ENCODE measurements at places on chromosomes 2 and 18. TPM values are rescaled to one million over a fixed set of nuclear protein-coding genes. Genes with fewer than 3 reads are reported as not detected.

DNA sequence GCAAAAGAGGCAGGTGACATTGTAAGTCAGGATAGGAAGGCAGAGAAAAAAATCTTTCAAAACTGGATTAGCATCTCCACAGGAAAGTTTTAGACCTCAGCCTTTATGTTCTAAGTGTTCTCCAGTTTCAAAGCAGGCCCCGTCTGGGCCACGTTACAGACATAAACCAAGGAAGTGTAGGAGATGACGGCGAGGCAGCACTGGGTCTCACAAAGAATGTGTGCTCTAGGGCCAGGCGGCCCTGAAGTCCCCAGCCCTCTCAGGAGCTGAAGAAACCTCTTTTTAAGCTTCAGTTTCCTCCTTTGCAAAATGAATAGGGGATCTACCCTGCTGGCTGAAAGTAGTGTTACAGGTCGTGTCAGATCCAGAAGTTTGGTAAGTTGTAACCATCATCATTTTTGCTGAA lies 81.7 kb downstream of the SPRED2 start:
- no peak for DNase-seq

DNA sequence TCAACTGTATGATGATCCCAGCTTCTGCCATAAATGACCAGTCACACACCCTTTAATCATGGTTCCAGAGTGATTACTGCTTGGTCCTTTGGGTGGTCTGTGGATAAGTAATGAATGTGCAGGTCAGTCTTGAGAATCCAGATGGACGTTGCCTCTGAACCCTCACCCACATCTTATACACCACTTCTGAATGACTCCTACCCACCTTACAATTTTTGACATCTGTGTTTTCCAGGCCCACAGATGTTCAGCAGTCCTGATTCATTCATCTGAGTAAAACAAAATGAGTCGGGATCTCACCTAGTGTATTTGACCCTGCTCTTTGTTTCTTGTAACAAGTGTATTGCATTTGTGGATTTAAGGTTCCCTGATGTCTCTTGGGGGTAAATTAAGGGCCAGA lies 194.1 kb upstream of the CCDC68 start:
- no peak for DNase-seq

GRCh38 chr2:216535454-216535995 lies 36.9 kb downstream of the RPL37A start:
- DNase-seq: peak; percentile 57

DNA sequence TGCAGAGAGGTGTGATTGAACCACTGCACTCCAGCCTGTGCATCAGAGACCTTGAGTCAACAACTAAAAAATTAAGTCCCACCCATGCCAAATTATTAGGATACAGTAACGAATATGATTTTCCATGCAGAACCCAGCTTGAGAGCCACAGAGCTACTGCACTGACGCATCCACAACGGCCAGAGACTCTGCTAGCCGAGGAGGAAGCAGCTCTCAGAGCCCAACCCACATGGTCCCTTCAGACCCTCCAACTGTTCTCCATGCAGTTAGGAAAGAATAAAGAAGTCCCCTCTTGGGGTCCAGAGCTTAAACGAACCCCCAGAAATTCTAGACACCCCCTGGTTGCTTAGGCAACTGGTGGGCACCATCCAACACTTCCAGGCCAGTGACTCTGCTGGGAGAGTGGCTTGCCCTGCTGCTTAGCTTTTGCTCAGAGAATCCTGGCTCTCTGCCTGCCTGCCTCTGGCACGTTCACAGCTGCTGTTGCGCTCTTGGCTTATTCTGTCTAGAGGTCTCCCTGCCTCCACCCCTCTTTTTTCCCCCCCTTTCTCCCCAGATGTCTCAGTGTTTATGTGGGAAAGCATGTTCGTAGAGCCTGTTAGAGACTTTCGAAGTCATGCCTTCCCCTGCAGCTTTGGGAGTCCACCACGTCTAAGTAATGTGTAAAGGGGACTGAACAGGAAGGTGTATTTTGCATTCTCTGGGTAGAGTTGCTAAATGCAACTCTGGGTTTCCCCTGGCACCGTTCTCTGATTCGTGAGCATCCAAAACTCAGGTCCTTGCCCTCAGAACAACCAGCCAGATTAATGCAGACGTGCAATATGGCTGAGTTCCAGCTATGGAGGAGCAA lies 26.0 kb upstream of the SP3 start:
- peak; percentile 14 for DNase-seq

DNA sequence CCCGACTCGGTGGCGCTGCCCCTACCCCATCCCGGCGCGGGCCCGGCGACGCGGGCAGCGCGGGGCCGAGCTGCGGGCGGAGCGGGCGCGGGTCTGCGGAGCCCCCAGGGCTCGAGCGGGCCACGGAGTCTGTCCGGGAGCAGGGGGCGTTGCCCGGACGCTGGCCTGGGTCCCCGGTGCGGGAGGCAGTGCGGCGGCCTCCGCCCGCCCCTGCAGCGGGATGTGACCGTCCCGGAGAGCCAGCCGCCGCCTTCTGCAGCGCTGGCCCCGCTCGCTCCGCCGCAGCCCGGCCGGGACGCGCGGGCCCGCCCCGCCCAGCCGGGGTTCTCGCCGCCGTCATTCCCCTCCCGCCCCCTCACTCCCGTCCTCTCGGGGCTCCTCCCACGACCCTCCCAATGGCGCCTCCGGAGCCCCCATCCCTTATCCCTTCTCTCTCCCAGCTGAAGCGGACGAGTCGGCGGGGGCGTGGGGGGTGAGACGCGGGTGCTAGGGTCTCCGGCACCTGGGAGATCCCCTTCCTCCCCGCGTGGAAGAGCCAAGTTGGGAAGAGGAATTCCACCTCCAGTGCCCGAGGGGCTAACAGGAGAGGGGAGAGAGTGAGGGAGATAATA lies at the start of gene FNDC4:
Gene FNDC4, minus strand, starts transcription at position 257 of the 611 bp plus-strand sequence. CDS start 521 bp downstream, outside the sequence.
- DNase-seq: peak; percentile 51

DNA sequence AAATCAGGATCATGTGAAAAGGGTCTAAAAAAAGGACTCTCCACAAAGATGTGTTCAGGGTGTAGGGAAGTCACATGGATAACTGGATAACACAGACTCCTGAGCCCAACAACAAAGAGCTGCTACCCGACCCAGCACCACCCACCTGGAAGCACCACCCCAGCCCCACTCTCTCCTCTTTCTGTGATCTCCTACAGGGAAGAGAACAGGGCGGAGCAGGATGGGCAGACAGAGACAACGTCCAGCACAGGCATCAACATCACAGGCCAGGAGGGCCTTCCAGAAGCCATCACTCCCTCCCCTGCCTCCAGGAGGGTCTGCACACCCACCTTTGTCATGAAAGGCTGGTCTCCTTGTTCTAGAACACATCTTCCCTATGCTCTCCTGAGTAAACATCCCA lies 1.3 kb upstream of the CIB4 start:
- no peak for DNase-seq

DNA sequence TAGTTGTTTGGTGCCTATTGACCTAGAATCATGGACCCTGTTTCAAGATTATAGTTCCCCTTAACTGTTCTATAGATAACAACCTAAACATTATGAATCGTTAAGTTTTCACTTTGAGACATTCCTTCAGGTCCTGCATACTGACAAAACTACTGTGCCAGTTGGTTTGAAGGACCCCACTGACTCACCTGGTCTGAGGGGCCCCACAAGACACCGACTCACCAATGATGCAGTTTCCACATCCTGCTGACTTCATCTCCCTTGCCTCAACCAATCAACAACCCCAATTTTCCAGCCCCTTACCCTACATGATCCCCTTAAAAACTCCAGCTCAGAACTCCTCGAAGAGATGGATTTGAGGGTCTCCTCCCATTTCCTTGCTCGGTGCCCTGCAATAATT lies 89.6 kb upstream of the CCDC141 start:
- DNase-seq: peak; percentile 7

DNA sequence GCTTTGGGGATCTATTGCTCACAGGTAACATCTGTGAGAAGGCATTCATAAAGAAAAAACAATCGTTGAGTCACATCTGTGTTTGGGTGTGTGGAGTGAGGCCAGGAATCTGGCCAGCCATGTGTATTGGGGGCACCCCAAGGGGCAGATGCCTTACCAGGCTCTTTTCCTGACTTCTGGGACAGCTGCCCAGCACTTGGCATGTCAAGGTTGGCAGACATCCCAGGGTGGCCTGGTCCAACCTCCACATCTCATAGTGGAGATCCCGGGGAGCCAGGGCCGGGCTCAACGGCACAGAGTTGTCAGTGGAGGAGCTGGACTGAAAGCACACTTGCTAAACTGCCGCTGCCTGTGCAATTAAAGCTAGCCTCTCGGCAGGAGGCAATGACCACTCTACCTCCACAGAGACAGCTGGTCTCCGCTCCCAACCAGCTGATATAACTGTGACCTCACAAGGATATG lies 75.3 kb upstream of the MGAT4A start:
- peak; percentile 73 for DNase-seq

DNA sequence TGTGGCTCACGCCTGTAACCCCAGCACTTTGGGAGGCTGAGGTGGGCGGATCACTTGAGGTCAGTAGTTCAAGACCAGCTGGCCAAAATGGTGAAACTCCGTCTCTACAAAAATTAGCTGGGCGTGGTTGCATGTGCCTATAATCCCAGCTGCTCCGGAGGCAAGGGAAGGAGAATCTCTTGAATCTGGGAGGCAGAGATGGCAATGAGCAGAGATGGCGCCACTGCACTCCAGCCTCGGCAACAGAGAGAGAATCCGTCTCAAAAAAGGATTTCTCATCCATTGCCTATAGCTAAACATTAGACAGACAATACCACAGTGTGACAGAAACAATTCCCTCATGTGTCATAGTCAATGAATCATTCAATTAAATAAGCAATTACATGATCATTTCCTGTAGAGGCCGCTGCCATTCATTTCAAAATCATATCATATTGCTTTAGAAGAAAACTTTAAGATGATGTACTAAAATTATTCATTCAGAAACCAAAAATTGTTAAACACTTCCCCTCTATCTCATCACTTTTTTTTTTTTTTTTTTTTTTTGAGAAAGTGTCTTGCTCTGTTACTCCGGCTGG lies 69.5 kb upstream of the TGIF1 start:
- DNase-seq: peak; percentile 34

- no peak for DNase-seq
Measured at GRCh38 chr2:121489284-121489683, 41.4 kb upstream of the RNU4ATAC start.

- DNase-seq: no peak
Measured at GRCh38 chr18:63999871-64000270, 30.0 kb downstream of the SERPINB8 start.

DNA sequence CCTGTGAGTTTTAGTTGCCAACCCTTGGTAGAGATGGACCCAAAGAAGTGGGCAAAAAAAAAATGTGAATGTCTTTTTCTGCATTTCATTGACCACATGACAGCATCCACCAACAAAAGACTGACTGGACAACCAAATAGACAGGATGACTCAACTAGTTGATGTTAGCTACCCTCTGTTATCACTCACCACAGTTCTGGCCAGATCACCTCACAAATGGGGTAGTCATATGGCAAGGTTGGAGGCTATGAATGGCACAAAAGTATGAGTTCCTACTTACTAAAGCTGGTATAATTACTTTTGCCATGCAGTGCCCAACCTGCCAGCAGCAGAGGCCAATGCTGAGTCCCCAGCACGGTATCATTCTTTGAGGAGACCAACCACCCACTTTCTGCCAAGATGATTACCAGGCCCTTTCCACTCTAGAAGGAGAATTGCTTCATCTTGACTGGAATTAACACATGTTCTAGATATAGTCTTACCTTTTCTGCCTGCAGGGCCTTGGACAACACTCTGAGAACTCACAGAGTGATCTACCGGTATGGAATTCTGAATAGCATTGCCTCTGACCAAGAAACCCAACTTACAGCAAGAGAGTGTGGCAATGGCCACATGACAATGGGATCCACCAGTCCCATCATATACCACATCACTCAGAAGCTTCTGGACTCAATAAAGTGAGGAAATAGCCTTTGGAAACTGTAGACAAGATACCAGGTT lies 20.1 kb upstream of the TCF7L1 start:
- DNase-seq: peak; percentile 43

DNA sequence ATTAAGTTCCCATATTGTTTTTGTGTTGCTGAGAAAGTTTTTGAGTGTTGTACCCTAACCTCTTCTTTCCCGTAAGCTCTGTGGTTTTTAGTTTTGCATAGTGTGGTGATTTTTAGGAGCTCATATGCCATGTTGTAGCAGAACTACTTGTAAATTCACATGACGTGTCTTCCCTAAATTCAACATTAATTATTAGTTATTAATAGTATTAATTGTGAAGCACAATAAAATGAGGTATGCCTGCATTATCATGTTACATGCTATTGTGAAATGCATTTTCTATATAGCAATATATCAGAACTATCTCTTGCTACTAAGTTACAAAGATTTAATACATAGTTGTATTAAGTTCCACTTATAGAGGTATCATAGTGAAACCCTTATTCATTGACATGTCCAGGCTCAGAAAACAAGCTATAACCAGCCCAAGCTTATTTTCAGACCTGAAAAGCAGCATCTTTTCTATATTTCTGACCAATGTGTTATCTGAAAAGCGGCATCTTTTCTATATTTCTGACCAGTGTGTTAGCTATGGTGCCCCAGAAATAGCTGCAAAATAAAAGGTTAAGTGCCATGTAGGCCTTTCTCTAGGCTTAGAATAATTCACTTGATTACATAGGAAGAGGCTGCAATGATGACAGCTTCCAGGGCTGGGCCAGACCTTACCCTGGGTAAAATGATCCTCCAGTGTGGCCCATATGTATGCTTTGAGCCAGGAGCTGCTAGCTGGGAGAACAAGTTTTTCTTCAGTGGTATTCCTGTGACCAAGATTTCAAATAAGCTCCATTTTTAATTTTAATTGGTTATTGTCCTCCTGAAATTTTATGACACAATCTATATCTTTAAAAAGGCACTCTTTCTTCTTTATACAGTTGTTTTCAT lies 21.6 kb downstream of the EPAS1 start:
- DNase-seq: no peak

DNA sequence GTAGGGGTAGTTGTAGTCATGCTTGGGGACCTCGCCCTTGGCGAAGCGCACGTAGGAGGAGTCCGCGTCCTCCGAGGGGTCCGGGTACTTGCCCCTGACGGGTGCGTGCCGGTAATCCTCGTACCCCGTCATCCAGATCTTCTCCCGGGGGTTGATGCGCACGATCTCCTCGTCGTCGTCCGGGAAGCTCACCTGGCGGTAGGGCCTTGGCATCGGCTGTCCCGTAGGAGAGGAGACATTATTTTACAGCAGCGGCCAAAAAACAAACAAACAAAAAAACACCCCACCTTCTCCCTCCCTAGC lies 86.3 kb downstream of the ACTR2 start:
- DNase-seq: no peak

GRCh38 chr2:24421668-24422067 lies 61.3 kb upstream of the ITSN2 start:
- DNase-seq: peak; percentile 55

DNA sequence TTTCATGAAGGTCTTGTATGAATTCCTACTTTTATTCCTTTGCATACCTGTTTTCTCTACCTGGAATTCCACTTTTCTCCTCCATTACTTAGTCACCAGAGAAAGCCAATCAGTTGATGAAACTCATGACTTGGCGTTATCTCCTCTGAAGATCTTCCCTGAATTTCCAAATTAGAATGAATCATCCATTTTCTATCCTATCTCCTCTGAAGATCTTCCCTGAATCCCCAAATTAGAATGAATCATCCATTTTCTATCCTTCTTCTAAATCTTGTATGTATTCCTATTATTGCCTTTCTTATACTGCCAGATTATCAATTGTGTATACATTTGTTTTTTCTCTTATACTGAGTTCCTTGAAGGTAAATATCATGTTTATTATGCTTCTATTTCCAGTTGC lies 440.4 kb downstream of the CCDC85A start:
- no peak for DNase-seq

Gene GPBAR1
- not detected for total RNA-seq

Gene QPCT
- 42.6 TPM for total RNA-seq

Gene PRKAG3
- total RNA-seq: not detected

Gene ATP8B1
- 5.2 TPM for total RNA-seq

Gene PROC
- total RNA-seq: not detected

Gene WIPF1
- 15.1 TPM for total RNA-seq

Gene ANKRD36
- 18.4 TPM for total RNA-seq
